CD4-positive, alpha-beta memory T cell (primary cell): ENCODE measurements at places on chromosomes 11 and 22. TPM values are rescaled to one million over a fixed set of nuclear protein-coding genes. Genes with fewer than 3 reads are reported as not detected.

The WNT7B gene
- total RNA-seq, result not detected

The AIFM3 gene
- 0.55 TPM for total RNA-seq

The SELENOM gene
- 64.2 TPM for total RNA-seq

The PANX2 gene
- not detected for total RNA-seq

The L3MBTL2 gene
- 48.2 TPM for total RNA-seq

The OAF gene
- total RNA-seq, result 1.3 TPM

The GRM5 gene
- not detected for total RNA-seq

The SCARF2 gene
- total RNA-seq, result 2.7 TPM

The HBG2 gene
- total RNA-seq, result not detected

The SIDT2 gene
- total RNA-seq, result 67.3 TPM

The KCNJ1 gene
- 0.17 TPM for total RNA-seq

The OR52I2 gene
- not detected for total RNA-seq

The DEUP1 gene
- total RNA-seq, result not detected

The GUCY1A2 gene
- total RNA-seq, result 0.12 TPM

The HPS5 gene
- 23.7 TPM for total RNA-seq

The ZNF214 gene
- total RNA-seq, result not detected

The KCNQ1 gene
- 21.4 TPM for total RNA-seq

The JAM3 gene
- 6.8 TPM for total RNA-seq

The PKDREJ gene
- not detected for total RNA-seq

The RTN4R gene
- 2.1 TPM for total RNA-seq

The PGA5 gene
- not detected for total RNA-seq

The TBX1 gene
- total RNA-seq, result not detected

The RCOR2 gene
- total RNA-seq, result not detected

The DNAJB7 gene
- total RNA-seq, result not detected
